ENCODE measurements at places on chromosomes 3 and 15.
A peak's percentile ranks its signal among the peaks of the same experiment; 100 is the strongest.

- no peak for DNase-seq
Observed at GRCh38 chr3:122502139-122502538, 12.6 kb downstream of the KPNA1 start.

GRCh38 chr3:40695848-40696247 is 171.1 kb downstream of the ZNF621 start:
- no peak for DNase-seq

DNA sequence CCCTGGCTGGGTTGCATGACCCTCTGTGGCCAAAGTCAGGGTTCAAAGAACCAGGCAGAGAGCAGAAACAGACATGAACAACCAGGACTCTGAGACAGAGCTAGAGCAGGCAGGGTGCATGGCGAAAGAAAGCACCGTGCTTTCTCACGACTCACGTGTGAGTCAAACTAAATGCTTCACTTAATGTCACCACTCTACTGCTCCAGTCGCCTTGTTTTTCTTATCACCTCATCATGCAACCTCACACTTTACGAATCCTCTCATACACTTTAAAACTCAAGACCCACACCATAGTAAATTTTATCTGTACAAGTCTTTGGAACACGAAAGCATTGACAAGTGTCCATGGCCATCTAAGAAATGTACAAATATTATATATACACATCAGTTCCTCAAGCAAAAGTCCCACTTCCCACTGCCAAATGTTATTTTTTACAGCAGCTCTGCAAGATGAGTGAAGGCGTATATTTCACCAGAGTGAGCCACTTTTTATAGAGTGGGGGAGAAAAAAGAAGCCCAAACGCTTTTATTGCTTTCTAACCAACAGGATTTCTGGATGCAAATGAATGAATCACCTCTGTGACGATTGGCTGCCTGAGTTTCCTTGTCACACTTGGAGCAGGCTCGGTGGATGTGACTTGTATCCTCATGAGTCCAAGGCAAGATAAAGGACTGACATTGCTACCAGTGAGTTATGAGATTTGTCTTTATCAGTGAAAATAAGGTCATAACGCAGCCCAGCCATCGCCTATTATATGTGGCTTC is 16.0 kb upstream of the MEGF11 start:
- DNase-seq = peak; percentile 68

- no peak for DNase-seq
Observed at GRCh38 chr3:24048843-24049242, 103.8 kb downstream of the NR1D2 start.

GRCh38 chr3:130893376-130894129 is at the start of gene ATP2C1:
Gene ATP2C1, plus strand, starts transcription at chr3:130894084. Its CDS starts 686 bp downstream, at chr3:130894770.
- DNase-seq = peak; percentile 95

- no peak for DNase-seq
Observed at GRCh38 chr3:148605521-148605920, 92.2 kb upstream of the AGTR1 start.

DNA sequence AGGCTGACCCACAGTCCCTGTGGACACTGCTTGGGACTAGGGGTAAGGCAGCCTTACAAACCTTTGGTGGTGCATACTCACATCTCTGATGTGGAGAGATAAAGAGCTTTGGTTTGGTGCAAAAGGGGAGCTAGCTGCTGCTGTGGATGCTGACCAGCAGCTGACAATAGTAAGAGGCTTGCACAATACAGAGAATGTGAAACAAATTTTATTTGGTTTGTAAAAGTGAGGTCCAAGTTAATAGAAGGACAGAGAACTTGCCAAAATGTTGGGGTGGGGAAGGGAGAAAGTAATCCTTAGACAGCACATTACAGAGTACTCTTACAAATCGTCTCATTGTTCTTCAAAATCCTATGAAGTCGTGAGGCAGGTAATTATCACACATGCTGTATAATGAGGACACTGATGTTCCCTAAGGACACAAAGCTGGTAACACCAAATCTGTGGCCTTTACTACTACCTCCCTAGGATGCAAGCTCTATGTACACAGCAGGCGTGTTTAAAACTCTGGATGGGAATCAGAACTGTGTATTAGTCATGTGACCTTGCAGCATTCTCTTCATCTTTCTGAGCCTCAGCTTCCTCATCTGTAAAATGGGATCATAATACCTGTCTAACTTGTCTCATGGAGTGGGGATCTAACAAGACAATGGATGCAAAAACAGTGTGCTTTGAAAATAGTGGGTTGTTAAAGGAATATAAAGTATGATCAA is 21.6 kb downstream of the ARHGAP31 start:
- no peak for DNase-seq

GRCh38 chr3:152259468-152259867 is 9.3 kb upstream of the MBNL1 start:
- DNase-seq = no peak

- DNase-seq = no peak
Observed at GRCh38 chr3:141330235-141330634, 38.1 kb upstream of the ZBTB38 start.

DNA sequence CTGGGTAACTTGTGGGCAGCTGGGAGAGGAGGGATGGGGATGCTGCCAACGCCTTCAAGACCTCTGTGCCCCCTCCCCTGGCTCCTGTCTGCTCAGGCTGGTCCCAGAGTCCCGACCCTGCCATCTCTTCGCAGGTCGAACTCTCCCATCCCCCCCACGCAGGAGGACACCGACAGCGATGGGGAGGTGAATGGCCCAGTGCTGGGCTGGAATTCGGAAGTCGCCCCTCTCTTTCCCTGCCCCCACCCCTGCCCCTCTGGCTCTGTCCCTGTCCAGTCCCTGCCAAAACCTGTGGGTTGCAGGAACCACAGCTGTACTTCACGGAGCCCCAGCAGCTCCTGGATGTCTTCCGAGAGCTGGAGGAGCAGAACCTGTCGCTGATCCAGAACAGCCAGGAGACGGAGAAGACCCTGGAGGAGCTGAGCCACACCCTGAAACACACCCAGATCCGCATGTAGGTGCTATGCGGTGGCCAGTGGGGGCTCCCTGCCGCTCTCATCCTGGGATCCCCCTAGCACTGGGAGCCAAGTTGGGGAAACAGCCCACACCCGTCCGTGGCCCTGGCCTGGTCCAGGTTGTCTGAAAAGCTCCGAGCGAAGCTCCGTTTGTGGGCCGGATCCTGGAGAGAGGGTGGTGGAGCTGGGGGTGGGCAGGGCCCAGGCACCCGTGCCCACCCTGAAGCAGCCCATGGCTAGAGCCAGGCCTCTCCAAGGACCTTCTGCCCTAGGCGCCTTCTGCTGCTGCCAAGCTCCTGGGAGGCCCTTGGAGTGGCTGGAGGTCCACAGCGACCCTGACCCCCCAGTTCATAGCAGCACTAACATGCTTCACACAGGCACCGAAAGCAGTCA is 28.7 kb downstream of the CFAP100 start:
- DNase-seq = no peak

DNA sequence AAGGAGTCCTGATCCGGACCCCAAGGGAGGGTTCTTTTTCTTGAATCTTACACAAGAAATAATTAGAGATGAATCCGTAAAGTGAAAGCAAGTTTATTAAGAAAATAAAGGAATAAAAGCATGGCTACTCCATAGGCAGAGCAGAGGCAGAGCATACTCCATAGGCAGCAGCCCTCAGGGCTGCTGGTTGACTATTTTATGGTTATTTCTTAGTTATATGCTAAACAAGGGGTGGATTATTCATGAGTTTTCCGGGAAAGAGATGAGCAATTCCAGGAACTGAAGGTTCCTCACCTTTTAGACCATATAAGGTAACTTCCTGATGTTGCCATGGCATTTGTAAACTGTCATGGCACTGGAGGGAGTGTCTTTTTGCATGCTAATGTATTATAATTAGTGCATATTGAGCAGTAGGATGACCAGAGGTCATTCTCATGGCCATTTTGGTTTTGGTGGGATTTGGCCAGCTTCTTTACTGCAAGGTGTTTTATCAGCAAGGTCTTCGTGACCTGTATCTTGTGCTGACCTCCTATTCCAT is 42.2 kb downstream of the C3orf38 start:
- DNase-seq = no peak

DNA sequence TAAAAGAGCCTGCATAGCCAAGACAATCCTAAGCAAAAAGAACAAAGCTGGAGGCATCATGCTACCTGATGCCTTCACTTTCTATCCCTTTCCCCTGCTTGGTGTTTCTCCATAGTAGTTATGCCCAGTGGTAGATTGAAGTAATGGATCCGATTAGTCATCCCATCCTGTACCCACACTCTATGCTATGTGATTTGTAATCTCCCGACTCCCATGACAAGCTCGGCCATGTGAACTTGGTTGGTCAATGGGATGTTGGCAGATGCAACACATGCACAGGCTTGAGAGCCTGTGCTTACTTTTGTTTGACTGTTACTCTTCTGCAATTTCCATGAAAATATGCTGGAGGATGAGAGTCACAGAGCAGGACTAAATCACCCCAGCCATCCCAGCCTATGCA is 334.9 kb upstream of the DPH6 start:
- no peak for DNase-seq

- DNase-seq = peak; percentile 87
Observed at GRCh38 chr15:77538793-77539497, 93.8 kb downstream of the LINGO1 start.

DNA sequence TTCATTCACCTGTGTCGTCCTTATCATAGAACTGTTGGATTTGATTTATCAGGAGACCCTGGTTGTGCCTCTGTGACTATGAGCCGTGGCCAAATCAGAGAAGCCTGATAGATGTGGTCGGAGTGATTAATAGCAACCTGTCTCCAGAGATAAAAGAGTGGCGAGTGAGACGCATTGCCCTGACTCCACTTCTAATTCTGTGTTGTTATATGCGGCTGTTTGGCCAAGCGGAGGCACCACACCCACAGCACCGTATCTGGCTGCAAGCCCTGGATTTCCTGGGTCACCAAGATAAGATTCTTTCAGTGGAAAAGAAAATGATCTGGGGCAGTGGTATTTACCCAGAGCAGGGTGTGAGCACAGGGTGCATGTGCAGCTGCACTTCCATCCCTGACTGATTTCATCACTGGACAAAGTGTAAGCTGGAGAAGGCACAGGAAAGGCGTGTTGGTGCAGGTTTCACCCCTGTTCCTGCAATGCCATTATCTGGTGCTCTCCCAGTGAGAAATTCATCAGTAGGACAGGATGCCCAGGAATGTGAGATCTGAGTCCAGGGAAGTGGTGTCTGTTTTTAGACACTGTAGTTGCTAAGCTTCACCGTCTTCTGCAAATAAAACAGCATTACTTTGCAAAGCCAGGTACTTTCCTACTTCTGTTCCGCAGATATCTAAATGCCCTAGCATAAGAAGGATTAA is 84.6 kb downstream of the CD47 start:
- peak; percentile 63 for DNase-seq

DNA sequence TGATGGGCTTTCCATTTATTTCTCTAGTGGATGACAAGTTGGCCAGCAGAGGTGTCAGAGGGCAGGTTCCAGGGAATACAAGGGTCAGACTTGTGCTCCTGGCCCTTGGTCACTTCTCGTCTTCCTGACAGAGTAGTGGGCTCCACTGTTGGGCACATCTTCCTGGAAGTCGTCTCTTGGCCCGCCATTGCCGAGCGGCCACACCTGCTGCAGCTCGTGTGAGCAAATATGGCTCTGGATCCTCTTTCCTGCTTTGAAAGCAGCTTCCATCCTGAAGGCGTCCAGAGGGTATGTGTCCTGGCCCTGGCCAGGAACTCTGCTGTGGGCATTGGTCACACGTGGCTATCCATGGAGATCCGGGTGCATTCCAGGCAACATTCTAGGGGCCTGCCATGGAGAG is 100.2 kb downstream of the SNRPN start:
- DNase-seq = no peak

DNA sequence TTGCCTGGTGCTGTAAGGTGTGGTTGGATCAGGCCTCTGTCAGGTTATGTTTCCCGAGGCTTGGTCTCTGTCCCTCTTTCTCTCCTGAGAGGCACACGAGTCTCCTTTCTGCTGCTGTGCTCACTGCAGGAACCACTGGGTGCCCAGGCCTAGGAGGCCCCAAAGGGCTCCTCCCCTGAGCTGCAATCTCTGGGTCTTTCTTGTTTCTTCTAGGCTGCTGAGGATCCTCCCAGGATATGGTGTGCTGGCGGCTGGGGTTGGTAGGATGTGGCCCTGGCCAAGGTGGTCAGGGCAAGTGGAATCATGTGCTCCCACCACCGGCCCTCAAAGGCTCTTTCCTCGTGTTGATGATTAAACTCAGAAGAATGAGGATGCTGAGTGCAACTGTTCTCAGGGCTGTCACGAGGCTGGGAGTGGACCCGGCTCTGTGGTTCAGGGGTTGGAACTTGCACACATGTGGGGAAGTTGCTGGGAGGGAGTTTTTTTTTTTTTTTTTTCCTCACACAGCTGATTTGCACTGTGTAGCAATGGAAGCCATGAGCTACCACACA is 43.6 kb upstream of the CTSH start:
- no peak for DNase-seq

- no peak for DNase-seq
Observed at GRCh38 chr3:43858294-43858701, 167.6 kb downstream of the ABHD5 start.

DNA sequence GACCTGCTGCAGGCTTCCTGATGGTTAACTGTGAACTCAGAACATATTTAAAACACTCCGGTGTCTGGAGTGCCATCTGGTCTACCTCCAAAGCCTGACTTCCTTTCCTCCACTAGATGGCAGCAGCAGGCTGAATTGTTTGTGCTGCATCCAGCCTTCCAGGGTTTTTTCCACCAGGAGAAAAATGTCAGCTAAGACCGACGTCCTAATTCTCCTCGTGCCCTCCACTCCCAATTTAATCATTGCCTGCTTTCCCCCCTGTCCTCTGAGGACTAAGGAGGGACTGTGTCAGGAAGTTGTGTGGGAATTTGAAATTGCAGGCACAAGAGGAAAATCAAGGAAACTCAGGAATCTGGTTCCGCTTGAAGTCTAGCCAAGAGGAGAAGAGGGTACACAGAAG is 165.2 kb upstream of the UMPS start:
- DNase-seq = peak; percentile 76

DNA sequence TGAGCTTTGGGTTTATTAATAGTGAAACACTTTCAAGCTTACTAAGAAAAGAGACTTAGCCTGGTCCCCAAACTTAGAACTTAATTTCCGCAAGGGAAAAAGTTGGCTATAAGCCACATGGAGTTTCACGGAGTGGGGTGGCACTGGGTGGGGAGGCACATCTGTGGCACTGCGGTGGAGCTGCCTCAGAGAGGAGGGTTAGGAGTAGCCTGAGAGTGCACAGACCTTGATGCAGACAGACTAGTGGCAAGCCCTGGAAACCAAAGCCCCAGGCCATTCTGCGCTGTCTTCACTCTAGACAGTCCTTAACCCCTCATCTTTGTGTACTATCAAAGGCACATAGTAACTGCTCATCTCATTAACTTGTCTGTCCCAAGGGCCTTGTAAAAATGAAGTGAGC is 22.0 kb downstream of the CXCR6 start:
- peak; percentile 1 for DNase-seq

DNA sequence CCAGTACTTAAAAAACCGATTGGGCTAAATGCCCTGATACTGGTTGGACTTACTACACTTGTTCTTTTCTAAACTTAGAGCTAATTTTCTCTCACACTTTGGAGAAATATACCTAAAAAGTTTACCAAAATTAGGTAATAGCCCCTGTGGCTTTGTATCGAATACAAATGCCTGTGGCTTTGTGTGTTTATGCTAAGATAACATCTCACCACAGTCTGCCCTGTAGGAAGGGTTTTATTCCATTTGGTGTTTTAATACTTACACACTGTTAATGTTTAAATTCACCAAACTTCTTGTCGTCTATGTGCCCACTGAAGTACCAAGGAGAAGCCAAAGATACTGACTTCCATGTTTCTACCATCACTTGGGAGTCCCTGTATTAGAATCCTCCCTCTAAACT is 66.4 kb downstream of the BCHE start:
- DNase-seq = no peak
